ENCODE measurements at places on chromosomes 6 and 20.

DNA sequence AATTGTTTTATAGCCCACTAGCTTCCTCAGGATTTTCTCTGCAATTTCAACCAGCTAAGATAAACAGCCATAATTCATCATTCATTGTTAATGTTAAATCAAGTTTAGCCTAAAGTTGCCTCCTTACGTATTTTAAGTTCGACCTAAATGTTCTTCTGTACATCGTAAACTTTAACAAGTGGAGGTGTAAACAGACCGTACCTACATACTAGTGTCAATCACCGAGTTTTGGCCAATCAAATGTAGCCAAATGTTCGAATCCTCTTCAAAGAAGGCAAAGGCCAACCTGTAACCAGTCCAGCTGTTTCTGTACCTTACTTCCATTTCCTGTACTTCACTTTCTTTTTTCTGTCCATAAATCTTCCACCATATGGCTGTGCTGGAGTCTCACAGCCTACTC, 13.5 kb downstream of the MBOAT1 start:
- DNase-seq = no peak

DNA sequence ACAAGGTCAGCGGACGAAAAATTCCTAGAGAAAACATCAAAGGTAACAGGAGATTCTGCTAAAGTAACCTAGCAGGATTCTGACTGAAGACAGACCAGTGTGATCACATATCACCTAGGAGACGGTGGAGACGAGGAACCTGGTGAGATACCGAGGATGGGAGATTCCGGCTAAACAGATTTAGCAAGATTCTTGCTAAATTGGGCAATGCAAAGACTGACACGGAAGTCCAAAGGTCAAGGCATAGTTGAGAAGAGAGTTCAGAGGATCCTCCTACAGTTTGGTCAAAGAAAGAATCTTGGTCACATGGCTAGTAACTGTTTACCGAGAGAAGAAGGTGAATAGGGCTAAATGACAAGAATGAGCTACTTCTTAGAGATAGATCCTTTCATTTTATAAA, 61.1 kb downstream of the TMEM170B start:
- no peak for DNase-seq

DNA sequence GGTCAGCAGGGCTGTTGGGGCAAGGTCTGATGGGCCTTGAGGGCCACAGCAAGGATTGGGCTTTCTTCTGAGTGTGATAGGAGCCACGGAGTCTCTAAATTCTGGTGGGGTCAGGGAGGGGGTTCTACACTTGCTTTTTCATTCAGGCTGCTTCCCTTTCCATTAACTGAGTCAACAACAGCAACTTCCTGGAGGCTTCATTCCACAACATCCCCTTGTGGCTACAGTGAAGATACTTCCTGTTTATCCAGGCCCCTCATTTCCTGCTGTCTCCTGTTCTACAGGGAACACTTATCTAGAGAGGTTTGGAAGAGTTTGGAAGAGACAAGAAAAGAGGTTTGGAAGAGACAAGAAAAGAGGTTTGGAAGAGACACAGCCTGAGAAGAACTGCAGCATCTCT, 144.8 kb upstream of the ENPP5 start:
- DNase-seq = no peak

GRCh38 chr6:1958257-1958656, 287.1 kb downstream of the GMDS start:
- no peak for DNase-seq

- peak; percentile 82 for DNase-seq
These were observed 185.0 kb downstream of the HS3ST5 start for GRCh38 chr6:114157848-114158247.

DNA sequence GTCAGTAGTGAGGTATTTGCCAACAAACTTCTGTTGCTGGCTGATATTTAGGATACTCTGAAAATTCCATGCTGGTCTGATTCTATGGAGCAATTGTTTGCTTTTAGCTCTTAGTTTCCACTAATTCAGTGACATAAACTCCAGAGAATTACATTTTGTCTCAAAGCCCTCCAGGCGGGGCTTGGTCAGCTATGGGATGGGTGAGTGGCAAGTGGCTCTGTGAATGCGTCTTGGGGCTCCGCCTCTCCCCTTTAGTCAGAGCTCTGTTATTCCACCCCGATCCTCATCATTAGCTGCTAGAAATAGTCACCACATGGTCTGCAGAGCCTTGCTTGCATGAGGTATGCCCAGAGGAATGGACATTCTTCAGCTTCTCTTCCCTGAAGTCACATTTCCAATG, 540.6 kb downstream of the QKI start:
- no peak for DNase-seq

DNA sequence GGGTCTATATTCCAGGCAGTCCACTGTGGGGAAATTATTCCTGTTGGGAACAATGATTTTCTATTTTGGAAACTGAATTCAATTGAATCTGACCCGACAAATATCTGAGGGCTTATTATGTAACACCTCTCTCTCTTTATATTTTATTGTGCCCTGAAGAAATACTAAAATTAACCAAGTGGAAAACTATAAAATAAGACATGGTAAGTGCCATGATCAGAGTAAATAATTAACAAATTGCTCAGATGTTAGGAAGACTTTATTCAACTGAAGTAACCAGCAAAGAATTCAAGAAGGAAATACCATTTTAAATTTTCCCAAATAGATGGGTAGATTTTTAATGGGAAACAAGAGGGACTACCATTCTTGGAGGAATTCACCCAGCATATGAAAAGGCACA, 632.9 kb downstream of the MAFB start:
- DNase-seq = no peak

DNA sequence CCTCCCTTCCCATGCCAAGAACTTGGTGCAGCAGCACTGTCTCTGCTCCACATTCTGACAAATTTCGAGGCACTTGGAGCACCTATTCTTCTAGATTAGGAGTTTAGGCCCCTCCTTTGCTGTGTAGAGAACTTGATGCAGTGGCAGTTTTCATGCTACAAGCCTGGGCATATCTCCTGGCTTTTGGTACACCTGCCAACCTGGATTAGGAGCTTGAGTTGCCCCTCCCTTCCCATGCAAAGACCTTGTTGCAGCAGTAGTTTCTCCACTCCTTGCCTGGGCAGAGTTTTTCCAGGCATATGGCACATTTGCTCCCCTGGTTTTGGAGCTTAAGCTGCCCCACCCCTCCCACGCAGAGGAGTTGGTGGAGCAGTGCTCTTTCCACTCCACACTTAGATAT, 956.1 kb downstream of the EYS start:
- no peak for DNase-seq

DNA sequence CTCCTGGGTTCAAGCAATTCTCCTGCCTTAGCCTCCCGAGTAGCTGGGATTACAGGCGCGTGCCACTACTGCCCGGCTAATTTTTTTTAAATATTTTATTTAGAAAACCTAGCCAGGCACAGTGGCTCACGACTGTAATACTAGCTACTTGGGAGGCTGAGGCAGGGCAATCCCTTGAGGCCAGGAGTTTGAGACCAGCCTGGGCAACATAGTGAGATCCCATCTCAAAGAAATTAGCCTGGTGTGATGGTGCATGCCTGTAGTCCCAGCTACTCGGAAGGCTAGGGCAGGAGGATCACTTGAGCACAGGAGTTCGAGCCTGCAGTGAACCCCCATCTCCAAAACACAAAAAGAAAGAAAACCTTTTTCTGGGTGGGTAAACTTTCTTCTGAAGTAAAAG, 2.4 kb downstream of the SLC44A4 start:
- no peak for DNase-seq

DNA sequence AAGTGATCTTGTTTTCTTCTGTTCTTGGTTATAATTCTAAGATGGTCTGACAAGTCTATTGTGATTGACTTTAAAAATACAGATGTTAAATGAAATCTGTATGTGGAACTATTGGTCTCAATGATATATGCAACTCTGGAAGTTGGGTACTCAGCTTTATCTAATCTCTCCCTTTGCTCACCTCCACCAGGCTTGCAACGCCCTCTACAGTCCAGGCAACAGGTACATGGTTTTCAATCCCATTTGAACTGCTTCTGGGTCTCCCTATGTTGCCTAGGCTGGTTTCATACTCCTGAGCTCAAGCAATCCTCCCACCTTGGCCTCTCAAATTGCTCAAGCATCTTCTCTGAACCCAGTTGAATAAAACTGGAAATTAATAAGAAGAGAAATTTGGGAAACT, 25.6 kb upstream of the HLA-DQB1 start:
- no peak for DNase-seq

DNA sequence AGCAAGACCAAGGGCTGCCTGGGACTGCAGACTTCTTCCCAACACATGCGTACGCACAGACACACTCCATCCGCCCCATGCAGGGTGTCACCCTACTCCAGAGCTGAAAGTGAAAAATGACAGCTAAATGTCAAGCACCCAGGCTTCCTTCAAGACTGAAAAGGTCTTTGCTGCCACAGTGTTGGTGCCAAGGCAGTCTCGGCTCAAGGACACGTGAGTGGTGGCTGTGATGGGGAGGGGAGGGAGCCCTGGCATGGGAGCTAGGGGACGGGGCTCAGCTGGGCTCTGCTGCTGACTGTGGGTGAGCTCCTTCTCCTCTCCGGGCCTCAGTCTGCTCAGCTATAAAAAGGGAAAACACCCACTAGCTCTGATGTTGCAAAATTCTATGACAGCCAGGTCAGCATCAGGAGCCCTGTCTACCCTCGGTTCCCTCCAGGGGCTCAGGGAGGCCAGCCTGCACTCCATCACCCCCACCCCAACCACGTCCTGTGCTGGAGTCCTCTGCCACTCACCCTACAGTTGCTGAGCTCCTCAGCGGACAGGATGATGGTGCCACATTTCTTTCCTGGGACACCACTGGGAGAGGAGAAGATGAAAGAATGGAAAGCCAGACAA, 47.6 kb downstream of the CPNE5 start:
- no peak for DNase-seq

GRCh38 chr20:44170816-44171410, 16.1 kb downstream of the JPH2 start:
- no peak for DNase-seq

GRCh38 chr6:18265787-18266522, 1.6 kb upstream of the DEK start:
- DNase-seq = no peak

DNA sequence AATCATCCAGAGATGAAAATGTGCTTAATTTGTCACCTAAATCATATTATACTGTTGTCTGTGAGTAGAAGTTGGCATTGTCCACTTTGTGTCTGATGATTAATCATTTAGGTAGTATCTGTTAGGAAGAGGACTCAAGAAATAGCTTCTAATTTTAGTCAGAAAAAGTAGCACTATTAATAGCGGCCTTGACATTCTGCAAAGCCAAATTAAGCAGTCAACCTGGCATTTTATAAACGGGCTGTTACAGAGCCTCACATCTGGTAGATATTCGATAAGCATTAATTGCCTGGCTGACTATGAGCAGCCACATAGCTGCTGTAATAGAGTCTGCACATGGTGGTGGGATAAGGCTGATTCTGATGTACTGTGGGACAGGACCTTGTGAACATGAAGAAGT, 99.5 kb downstream of the KLHL32 start:
- no peak for DNase-seq

DNA sequence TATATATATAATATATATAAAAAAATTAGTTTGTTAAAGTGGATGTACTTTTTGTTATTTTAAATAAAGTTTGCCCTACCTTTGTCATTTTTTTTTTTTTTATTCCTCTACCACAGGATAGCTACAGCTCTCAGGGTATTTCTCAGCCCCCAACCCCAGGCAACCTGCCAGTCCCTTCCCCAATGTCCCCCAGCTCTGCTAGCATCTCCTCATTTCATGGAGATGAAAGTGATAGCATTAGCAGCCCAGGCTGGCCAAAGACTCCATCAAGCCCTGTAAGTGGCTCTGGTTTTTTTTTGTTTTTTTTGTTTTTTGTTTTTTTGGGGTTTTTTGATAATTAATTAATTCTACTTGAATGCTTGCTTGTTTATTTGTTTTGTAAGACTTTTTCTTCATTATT, 148.6 kb downstream of the TMEM242 start:
- DNase-seq = no peak

GRCh38 chr6:98977671-98978292, 30.0 kb upstream of the FBXL4 start:
- peak; percentile 42 for DNase-seq

- no peak for DNase-seq
These were observed 8.9 kb upstream of the CHD6 start for GRCh38 chr20:41627001-41627495.
